ENCODE measurements at places on chromosomes 11 and 22.

GRCh38 chr11:70717936-70718595 lies 319.7 kb downstream of the CTTN start:
- DNase-seq: no peak
- H3K27me3 ChIP-seq: no peaks in the 10 kb centered on the region
- no peak overlapping the region for H3K27ac ChIP-seq
- no peaks in the 10 kb centered on the region for H3K36me3 ChIP-seq
- H3K4me1 ChIP-seq: no peaks in the 10 kb centered on the region

DNA sequence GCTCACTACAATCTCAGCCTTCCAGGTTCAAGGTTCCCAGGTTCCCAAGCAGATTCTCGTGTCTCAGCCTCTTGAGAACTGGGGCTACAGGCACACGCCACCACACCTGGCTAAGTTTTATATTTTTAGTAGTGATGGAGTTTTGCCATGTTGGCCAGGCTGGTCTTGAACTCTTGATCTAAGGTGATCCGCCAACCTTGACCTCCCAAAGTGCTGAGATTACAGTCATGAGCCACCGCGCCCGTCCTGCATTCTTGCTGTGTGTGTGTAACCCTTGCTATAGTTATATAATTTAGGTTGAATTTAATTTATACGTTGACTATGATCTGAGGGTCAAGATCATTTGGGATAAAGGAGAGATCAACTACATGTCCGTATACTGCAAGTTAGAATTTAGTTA lies 29.3 kb upstream of the ROBO3 start:
- no peaks in the 10 kb centered on the region for H3K36me3 ChIP-seq
- H3K4me3 ChIP-seq: no peak overlapping the region
- no peak for DNase-seq
- peaks cover 27% of the 10 kb centered on the region for H3K27me3 ChIP-seq
- H3K4me1 ChIP-seq: peaks cover 10% of the 10 kb centered on the region

- H3K27ac ChIP-seq: no peak overlapping the region
- H3K27me3 ChIP-seq: no peaks in the 10 kb centered on the region
- H3K4me1 ChIP-seq: no peaks in the 10 kb centered on the region
- no peak for DNase-seq
- no peak overlapping the region for H3K4me3 ChIP-seq
- no peaks in the 10 kb centered on the region for H3K36me3 ChIP-seq
Measured at GRCh38 chr11:131656179-131656838, 285.9 kb downstream of the NTM start.

GRCh38 chr11:120929664-120930154 lies 94.2 kb upstream of the TBCEL start:
- H3K4me1 ChIP-seq: no peaks in the 10 kb centered on the region
- H3K36me3 ChIP-seq: no peaks in the 10 kb centered on the region
- DNase-seq: peak; percentile 11
- H3K27me3 ChIP-seq: no peaks in the 10 kb centered on the region

- H3K27ac ChIP-seq: no peak overlapping the region
- H3K27me3 ChIP-seq: no peaks in the 10 kb centered on the region
- no peak for DNase-seq
- H3K4me1 ChIP-seq: peaks cover 38% of the 10 kb centered on the region
- no peak overlapping the region for H3K4me3 ChIP-seq
Measured at GRCh38 chr11:95257456-95257971, 26.5 kb upstream of the SESN3 start.
